ENCODE measurements at places on chromosomes 2 and 18. TPM values are rescaled to one million over a fixed set of nuclear protein-coding genes. Genes with fewer than 3 reads are reported as not detected.

DNA sequence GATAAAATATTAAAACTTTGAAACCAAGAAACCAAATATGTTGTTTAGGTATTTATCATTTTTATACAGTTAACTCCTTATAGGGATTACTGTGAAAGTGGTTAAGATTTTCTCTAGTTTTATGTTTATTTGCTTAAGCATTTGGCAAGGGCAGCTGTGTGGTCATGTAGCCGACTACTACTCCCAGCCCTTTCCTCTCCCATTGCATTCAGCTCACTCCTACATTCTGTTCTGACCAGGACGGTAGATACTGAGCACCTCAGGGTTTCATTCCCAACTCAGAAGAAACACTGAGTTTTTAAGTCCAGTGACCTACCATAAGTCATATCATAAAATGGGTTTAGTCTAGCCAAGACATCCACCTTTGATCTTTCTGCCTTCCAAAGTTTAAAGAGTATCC is 19.8 kb downstream of the FZD5 start:
- H3K27me3 ChIP-seq = no peaks in the 10 kb centered on the region
- no peak for DNase-seq
- no peak overlapping the region for H3K27ac ChIP-seq
- no peak overlapping the region for H3K4me3 ChIP-seq

Gene EMX1
- total RNA-seq = not detected

DNA sequence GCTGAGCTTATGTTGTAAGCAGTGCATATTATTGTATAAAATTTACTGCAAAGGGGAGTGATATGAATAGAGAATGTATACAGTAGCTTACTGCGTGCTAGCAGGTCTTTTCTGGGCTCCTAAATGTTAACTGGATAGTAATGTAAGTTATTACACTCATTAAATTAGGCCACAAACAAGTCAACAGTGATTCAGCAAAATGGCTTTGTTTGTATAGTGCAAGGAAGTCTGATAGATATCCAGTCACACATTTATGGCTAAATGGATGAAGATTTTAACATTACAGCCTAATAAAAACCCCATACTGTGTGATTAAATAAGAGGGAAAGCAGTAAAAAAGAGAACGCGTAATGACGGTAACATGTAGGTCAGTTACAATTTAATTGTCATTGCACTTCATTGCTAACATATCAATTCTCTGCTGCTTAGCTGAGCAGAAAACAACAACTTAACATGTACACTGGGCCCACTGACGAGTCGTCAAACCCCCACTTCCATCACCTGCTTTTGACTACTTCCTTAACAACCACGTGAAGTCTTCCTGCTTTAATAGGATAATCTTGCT is 665.0 kb upstream of the FANCL start:
- no peak overlapping the region for H3K27ac ChIP-seq
- no peaks in the 10 kb centered on the region for H3K27me3 ChIP-seq
- DNase-seq = no peak

GRCh38 chr2:39264733-39265132 is 21.0 kb upstream of the CDKL4 start:
- H3K27me3 ChIP-seq = no peaks in the 10 kb centered on the region
- peaks cover 24% of the 10 kb centered on the region for H3K36me3 ChIP-seq
- DNase-seq = no peak
- H3K4me1 ChIP-seq = no peaks in the 10 kb centered on the region

Gene AQP12B
- total RNA-seq = not detected

Measured in suprapubic skin (tissue), 4 donors.